ENCODE measurements at places on chromosomes 4 and X.

- no peak for DNase-seq
Measured at GRCh38 chr4:33071535-33071934, 2351.4 kb downstream of the PCDH7 start.

DNA sequence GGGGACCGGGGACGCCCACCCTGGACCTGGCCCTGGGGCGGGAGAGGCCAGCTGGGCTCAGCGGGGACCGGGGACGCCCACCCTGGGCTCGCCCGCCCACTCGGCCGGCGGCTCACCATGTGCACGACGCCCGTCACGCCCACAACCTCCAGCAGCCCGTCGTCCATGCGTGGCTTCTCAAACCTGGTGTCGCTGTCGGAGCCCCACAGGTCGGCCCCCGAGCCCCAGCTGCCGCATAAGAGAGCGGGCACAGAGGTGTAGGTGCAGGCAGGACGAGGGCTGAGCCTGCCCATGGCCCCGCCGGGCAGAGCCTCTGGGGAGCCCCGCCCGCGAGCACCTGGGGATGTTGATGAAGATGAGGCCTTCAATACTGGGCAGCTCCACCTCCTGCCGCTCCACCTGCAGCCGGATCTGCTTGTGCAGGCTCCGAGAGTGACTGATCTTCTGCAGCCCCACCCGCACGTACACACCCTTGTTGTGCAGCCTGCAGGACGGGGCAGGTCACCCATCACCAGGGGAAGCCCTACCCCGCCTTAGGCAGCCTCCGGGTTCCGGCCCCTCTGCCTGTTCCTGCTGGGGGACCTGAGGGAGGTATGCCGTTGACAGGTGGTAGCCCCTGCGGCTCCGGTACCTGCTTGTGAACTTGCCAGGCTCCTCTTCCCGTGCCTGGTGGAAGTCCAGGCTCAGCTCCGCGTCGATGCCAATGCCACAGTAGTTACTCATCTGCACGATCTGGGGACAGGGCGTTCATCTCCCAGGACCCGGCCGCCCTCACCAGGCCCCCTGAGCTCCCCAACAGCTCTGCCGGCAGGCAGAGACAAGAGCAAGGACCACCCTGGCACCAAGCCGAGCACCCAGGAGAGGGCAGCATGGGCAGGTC lies 11.8 kb downstream of the DGKQ start:
- no peak for DNase-seq

DNA sequence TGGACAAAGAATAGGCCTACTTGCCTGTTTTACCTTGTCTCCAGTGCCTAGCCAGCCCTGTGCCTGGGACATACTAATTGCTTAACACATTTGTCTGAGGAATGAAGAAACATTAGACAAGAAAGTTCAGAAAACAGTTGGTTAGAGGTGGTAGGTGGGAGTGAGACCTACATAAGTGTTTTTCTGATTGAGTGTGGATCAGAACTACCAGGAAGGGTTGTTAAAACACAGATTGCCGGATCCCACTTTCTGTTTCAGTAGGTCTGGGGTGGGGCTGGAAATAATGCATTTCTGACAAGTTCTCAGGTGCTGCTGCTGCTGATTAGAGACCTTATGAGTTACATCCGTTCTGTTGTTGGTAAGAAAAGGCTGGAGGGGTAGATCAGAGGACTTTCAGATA lies 5.7 kb upstream of the JADE1 start:
- DNase-seq = no peak

GRCh38 chrX:129731228-129731627 lies 7.6 kb upstream of the XPNPEP2 start:
- no peak for DNase-seq

- no peak for DNase-seq
Measured at GRCh38 chr4:71558248-71558647, 219.4 kb downstream of the SLC4A4 start.

DNA sequence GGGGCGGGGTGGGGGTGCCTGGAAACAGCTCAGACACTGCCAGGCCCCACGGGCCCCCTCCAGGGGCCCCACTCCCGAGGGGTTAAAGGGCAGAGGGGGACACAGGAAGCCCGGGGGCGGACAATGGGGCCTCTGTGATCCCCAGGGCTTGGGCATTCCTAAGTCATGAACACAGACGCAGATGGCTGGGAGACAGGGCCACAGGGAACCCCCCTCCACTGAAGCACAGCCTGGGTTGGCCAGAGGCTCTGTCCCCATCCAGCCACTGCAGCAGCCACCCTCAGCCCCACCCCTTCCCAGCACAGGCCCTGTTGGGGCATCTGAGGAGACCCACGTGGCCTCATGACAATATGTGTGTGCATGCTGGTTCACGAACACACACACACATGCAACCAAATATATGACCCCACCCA lies 3.9 kb downstream of the L1CAM start:
- peak; percentile 68 for DNase-seq

GRCh38 chrX:82134378-82134777 lies 932.5 kb downstream of the SH3BGRL start:
- no peak for DNase-seq

- no peak for DNase-seq
Measured at GRCh38 chr4:120509719-120510118, 412.8 kb downstream of the PRDM5 start.

DNA sequence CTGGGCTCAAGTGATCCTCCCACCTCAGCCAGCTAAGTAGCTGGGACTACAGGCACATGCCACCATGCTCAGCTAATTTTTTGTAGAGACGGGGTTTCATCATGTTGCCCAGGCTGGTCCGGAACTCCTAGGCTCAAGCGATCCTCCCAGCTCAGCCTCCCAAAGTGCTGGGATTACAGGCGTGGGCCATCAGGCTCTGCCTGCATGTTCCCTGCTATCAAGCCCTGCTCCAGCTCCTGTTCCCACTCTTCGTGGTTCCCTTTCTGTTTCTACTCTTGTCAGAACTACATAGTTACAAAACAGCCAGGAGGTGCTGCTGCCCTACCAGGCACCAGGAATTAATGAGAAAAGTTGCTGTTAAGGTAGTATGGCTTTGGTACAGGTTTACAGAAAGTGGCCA lies 8.7 kb downstream of the TIMP1 start:
- no peak for DNase-seq

- no peak for DNase-seq
Measured at GRCh38 chr4:159547645-159548308, 444.9 kb downstream of the RAPGEF2 start.

DNA sequence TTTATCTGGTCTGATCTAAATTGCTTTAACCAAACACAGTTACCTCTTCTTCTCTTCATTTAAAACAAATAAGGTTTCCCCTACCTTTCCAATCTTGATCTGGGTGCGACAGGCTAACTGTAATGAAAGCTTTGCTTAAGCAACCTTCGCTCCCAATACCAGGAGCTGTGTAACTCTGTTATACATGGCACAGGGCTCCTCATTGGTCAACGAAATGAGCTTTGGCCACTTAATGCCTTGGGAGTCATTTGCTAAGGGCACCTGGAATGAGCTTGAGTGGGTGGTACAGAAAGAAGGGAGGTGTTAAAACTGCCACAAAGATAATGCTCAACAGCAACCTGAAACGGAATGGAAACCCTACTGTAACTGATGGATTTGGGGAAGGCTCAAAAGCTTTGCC lies 140.5 kb downstream of the CHRNA9 start:
- DNase-seq = no peak

GRCh38 chr4:65670331-65671031 lies at the start of gene EPHA5:
TSS of gene EPHA5 (minus strand) at chr4:65670489. CDS start at chr4:65669742, 747 bp downstream.
- peak; percentile 32 for DNase-seq

GRCh38 chrX:124362072-124362471 lies 15.7 kb downstream of the SH2D1A start:
- no peak for DNase-seq

Data from H54 (cell line).